ENCODE measurements at places on chromosomes 3 and 15.

DNA sequence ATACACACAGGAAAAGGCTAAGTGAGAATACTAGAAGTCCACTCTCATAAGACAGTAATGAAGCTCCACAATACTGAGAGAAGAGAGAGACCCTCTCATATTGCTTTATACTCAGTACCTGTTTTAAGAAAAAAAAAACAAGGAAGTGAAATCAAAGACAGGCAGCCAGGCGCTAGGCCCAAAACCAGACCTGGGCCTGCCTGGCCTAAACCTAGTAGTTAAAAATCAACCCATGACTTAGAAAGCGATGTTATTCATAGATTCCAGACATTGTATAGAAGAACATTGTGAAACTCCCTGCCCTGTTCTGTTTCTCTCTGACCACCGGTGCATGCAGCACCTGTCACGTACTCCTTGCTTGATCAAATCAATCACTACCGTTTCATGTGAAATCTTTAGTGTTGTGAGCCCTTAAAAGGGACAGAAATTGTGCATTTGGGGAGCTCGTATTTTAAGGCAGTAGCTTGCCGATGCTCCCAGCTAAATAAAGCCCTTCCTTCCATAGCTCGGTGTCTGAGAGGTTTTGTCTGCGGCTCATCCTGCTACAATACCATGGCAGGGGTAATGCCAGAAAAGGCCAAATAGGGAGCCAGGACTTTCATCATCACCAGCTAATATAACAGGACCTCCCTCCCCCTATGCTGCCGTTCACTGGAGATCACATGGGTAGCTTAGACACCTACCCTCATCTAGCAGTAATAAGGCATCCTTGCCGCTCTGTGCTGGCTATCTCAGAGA, 1294.1 kb downstream of the NSUN3 start:
- DNase-seq, result no peak

DNA sequence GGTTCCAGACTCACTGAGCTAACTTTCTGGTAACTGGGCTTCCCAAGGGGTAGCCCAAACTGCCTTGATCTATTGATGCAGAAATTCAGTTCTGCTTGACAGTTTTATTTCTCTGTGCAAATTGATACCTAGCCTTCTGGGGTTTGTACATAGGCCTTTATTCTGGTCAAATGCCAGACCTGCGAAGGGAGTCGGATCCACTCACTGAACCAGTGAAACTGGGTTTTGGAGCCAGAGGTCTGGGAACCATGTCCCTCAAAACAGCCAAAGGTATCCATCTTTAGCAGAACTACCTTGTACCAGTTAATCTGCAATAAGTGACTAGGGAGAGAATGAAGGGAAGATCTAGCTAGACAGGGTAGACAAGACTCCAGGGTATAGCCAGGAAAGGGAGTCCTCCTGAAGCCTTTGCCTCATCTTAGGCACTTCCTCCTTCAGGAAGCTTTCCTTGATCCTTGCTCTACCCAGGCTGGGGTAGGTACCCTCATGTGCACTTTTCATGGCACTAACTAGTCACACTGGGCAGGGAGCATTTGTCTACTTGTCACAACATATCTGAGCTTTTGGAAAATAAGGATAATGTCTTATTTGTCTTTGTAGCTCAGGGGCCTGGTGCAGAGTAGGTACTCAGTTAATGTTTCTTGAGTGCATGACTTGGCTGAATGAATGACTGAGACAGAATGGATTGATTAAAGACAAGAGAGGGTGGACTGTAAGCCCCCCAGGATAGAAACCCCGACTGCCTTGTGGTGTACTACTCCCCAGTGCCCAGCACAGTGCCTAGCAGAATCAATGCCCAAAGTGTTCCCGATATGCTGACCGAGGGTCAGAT, 1.4 kb upstream of the SNX33 start:
- DNase-seq, result no peak

DNA sequence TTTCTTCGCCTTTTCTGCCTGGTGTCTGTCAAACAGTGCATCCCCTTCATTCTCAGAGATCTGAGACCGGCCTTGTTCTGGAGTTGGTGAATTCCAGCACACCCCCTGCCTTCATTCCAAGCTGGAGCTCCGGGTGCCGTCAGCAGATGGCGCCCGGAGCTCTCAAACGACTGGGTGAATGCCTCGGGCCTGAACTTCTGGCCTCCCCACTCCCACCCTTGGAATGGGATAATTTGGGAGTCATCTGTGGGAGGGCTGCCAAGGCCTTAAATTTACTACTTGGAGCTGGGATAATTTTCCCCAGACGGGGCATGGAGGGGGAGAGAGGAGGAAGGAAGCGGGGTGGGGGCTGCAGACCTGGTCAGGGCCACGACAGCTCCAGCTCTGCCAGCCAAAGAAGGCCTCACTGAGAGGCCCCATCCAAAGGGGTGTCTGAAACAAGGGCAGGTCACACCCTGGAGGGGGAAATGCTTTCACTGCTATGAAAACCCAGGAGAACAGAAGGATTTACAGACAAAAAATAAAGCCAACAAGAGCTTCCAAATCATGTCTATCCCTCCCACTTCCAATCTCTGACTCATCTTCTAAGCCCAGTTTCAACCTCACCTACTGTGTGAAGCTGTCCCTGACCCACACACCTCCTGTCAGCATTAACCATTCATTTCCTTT, 187.9 kb downstream of the OPA1 start:
- DNase-seq, result peak; percentile 63

- DNase-seq, result no peak
Measured at GRCh38 chr3:130991126-130991525, 35.5 kb downstream of the ASTE1 start.

- no peak for DNase-seq
Measured at GRCh38 chr3:49017971-49018706, at the start of gene DALRD3. DALRD3 (minus strand) TSS chr3:49018580; CDS start chr3:49018564, 16 bp downstream.

- DNase-seq, result no peak
Measured at GRCh38 chr3:129461461-129462146, 21.6 kb downstream of the IFT122 start.

DNA sequence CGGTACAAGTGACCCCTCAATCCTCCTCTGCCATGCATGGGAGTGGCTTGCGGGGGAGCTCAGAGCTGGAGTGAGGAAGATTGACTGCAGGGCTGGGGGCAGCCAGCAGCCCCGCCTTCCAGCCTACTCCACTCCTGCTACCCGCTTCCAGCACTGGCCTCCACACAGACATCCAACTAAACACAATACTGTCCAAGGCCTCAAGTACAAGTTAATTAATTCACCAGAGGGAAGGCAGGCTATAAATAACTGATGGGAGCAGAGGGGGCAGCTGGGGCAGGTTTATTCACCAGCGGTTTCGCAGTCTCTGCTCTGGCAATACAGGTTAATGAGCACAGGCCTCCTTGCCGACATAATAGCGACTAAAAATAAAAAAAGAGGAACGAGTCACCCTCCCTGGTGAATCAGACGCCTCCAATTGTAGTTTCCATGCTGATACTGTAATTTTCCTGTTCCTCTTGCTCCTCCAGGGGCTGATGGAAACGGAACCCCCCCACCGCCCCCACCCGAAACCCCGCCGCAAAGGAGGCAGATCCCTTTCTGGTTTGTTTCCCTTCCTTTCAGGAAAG, 166.4 kb upstream of the TLE3 start:
- peak; percentile 6 for DNase-seq

DNA sequence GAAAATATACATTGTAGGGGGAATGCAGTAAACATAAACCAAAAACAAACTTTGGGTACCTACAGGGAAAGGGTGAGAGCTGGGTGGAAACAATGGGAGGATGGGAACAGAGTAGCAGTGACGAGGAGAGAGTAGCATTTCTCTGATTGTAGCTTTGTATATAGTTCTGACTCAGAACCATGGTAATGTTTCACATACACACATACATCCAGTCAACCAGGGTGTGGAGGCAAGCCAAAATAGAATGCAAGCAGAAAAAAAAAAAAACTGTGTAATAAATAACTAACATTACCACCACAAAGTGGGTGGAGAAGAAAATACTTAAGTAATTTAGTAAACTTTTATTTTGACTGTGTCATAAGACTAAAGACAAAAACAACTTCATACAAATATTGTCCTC, 27.2 kb downstream of the BCL2A1 start:
- DNase-seq, result no peak

DNA sequence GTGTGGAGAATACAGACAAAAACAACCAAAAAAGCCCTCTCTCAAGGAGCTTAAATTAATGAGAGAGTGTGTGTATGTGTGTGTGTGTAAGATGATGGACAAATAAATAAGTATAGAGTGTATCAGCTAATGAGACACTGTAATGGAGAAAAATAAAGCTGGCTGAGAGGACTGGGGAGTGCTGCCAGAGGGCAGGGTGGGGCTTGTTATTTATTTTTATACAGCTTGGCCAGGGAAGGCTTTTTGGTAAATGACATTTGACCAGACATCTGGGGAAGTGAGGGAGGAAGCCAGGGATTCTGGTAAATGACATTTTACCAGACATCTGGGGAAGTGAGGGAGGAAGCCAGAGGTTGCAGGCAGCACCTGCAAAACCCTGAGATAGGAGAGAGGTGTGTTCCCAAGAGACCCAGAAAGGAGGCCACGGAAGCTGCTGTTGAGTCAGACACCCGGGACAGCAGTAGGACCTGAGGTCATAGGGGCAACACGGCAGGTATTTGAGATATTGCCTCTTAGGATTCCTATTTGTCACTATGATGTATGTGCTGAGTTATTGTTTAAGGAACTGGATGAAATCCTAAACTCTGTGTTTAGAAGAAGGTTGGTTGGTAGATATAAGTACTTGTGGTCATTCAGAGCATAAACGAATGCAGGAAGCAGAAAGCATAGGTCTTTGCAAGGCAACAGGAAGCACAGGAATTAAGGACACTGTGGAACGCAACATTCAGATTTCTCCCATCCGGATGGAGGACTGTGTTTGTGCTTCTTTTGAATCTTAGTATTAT, 2.7 kb downstream of the SV2B start:
- no peak for DNase-seq

DNA sequence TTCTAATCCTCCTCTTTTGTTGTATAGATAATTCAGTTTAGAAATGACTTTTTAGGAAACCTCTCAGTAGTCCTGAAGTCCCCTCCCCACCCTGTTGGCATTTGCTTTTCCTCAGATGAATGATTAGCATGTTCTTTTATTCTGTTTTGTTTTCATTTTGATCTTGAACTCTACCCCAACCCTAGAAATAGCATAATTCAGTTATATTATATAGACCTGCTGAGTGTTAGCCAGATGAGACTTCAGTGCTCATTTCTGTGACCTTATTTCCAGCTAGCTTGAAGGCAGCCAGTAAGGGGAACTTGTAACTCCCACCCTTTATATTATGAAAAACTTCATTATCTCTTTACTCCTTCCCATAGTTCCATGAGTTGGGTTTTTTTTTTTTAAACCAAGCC, 41.2 kb downstream of the SNRK start:
- DNase-seq, result no peak

GRCh38 chr15:39447881-39448280, 133.0 kb upstream of the THBS1 start:
- no peak for DNase-seq

DNA sequence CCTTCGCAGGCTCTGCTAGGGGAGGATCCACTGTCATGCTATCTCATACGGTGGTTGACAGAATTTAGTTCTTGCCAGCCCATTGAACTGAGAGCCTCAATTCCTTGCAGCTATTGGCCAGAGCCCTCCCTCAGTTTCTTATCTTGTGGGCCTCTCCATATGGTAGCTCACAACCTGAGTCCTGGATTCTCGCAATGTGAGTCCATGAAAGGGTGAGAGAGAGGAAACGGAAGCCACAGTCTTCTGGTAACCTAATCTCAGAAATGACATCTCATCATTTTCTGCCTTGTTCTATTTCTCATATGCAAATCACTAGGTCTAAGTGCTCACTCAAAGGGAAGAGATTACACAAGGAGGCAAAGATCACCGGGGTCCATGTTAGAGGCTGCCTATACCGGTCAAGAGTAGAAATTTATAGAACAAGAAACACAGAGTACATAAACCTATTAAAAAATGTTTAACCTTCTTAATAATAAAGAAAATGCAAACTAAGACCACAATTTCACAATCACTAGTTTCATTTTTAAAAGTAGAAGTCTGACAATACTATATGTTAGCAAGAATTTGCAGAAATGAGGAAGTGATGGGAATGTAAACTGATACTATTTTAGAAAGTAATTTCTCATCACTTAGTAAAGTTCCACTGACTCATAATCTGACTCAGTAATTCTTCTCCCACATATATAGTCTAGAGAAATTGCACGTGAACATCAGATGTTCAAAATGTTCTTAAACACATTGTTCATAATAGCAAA, 378.4 kb upstream of the AGTR1 start:
- DNase-seq, result peak; percentile 65

GRCh38 chr3:173970281-173970680, 572.7 kb downstream of the NLGN1 start:
- DNase-seq, result no peak

DNA sequence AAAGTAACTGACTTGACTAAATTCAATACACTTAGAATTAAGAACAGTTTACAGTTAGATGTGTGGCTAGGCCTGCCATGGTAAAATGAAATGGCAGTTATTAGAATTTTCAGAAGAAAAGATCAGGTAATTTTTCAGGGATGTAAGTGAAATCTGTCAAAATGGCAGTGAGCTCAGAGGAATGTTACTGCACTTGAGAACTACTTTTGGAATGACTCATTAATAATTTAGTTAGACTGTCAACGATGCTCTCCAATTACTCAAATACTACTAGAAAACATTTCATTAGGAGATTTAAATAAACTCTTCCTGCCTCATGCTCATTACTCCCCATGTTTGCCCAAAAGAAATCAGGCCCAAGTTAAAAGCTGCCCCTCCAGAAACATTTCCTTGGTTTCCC, 84.4 kb downstream of the RFTN1 start:
- no peak for DNase-seq

- no peak for DNase-seq
Measured at GRCh38 chr3:3429841-3430240, 250.3 kb upstream of the CRBN start.

DNA sequence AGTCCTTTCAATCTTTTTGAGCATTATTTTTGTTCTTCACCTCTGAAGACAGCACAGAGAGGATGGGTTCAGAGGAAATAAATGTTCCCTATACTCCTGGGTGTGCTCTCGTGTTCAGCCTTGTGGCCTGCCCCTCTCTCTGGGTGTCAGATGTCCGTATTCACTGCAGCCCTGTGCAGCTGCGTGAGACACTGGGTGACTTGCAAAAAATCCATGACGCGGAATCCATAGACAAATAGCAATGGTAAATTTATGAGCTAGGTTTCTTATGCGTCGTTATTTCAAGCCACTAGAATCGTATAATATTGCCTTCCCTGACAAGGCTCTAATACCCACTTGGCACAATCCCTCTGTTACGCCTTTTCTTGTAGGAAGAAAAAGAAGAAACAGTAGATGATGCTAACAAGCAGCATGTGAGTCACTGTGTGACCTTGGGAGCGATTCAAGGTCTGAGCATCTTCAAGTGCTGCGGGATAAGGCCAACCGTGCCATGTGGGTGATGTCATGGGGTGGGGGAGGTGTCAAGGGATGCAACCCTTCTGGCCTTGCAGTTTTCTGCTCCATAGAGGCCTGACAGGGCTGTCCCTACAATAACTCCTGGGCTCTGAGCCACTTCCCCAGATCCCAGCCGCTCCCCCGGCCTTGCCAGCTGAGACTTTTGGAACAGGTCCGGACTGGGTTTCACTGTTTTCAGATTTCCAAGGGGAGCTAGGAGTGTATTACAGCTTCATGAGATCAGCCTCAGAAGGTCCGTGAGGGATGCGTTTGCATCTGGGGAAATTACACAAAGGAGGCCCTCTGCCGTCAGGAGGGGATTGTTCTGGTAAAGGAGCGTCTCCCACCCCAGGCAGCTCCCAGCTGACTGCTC, 47.6 kb upstream of the POMGNT2 start:
- peak; percentile 78 for DNase-seq

All from stromal cell of bone marrow (primary cell).